ENCODE measurements at places on chromosomes 2 and 18.

DNA sequence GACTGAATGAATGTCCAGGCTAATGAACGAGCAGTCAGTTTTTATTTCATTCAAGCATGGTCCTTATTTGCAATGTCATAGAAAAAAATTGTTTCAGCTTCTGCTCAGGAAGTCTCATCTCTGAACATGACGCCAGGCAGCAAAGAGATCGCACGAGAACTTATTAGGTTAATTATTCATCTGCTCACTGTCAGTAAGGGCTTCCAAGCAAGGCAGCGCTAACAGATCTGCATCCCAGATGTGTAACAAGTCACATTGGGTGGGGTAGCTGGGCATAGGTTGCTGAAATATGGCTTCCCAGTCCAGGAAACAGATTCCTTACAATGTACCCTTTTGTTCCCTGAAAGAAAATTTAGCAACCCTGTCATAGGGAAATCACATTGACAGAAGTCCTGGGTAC, 63.5 kb downstream of the ANKRD44 start:
- no peak for DNase-seq

- no peak for DNase-seq
These were observed 188.1 kb downstream of the LAMA1 start for GRCh38 chr18:6929370-6930102.

- no peak for DNase-seq
These were observed 522.0 kb downstream of the SPAG16 start for GRCh38 chr2:213806125-213806726.

- no peak for DNase-seq
These were observed 33.3 kb downstream of the NDUFA10 start for GRCh38 chr2:239991689-239992314.

- no peak for DNase-seq
These were observed 40.6 kb upstream of the FZD5 start for GRCh38 chr2:207810200-207810788.

GRCh38 chr18:10139783-10140410, 226.1 kb downstream of the VAPA start:
- DNase-seq = no peak

DNA sequence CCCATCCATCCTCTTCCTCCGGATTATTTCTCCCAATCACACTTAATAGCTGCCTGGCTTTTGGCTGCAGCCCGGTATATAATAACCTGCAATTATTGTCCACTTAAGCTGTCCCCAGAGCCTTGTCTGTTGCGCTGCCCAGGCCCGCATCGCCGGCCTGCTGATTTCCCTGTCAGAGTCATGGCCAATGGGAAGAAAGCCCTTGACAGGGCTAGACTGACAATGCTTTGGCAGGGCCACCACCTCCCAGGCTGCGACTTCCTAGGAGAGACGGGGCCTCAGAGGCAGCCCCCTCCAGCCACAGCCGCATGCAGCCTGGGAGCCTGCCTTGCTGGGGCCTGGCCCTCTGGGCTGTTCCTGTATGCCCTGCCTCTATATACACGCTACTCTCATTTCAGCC, 10.0 kb upstream of the CELF4 start:
- no peak for DNase-seq

- no peak for DNase-seq
These were observed 16.9 kb upstream of the VWA3B start for GRCh38 chr2:98070081-98070480.

GRCh38 chr2:113058411-113058994, 495 bp upstream of the IL36RN start:
- no peak for DNase-seq

DNA sequence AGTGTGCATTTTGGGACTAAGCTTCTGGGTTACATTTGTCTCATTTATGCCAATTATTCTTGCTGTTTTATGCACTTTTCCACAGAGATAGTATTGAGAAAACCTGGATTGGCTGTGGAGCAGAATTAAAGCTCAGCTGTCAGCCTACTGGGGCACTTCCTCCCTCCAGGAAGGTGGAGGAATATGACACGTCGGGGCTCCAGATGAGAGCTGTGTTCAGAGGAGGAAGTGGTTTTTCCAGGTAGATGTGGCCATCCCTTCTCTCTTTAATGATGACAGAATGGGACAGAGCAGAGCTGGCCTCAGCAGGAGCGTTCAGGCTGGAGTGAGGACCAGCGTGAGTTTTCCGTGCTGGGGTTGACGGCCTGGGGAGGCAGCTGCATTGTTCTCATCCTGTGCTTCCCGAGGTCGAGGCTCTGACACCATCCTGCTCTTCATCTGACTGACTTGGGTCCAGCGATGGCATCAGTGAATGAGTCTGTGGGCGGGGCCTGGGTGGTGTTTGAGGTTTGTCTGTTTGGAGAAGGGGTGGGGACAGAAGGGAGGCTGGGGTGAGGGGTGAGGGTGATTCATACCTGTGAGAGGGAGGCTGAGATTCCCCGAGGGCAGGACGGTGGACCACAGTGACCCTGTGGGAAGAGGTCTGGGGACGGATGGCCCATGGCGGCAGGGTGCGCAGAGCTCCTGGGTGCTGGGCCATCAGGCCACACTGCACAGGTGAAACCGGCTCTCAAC, 207.0 kb downstream of the LDLRAD4 start:
- no peak for DNase-seq

GRCh38 chr2:239908744-239909143, 116.4 kb downstream of the NDUFA10 start:
- DNase-seq = no peak

GRCh38 chr2:166831930-166832329, 56.4 kb upstream of the XIRP2 start:
- no peak for DNase-seq

GRCh38 chr2:216553093-216553478, 54.4 kb downstream of the RPL37A start:
- DNase-seq = no peak

GRCh38 chr2:73072129-73072395, 550 bp upstream of the SFXN5 start:
- peak; percentile 11 for DNase-seq

DNA sequence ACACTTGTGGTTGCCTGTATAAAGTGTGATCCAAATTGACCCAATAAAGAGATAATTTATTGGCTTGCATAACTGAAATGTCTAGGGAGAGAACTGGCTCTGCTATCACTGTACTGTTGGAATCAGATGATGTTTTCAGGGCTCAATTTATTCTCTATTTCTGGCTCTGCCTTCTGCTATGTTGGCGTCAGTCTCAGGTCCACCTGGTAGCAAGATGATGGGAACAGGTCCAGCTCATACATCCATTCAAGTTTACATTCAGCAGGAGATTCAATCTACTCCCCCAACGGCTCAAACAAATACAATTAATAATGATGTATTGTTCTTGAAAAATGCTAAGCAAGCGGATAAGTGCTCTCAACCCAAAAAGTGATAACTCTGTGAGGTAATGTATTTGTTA, 297.7 kb upstream of the SYT4 start:
- DNase-seq = no peak

DNA sequence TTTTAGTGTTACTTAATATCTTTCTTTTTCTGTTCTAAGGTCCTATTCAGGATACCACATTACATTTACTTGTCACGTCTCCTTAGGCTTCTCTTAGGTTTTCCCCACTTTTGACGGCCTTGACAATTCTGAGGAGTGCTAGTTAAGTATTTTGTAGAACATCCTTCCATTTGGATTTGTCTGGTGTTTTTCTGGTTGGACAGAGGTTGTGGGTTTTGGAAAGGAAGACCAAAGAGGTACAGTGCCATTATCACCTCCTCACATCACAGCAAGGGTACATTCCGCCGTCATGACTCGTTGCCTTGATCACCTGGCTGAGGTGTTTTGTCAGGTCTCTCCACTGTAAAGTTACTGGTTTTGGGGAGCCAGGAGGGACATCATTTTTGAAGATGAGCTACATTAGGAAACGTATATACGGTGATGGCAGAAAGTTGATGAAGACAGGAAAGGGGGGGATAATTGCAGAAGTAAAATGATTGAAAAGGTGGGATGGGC, 88.4 kb upstream of the TMEM247 start:
- no peak for DNase-seq

DNA sequence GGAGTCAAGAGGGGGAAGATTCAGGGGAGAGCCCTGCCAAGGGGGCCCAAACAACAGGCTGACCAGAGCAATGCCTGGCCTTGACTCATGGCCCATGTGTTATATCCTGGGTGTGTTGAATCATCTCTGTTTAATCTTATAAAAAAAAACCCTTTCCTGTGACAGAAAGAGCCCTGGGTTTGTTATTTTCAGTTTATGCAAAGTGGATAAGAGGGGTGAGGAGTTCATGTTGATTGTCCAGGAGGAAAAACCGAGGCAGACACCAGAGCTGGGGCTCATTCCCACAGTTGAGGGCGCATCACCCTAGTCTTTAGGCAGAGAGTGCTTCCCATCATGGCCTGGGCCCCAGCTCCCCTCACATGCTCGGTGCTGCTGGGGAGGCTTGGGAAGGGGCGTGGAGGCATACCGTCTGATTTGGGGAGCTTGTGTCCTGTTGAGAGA, 30.9 kb upstream of the IL37 start:
- DNase-seq = no peak

- DNase-seq = no peak
These were observed 242.4 kb upstream of the SALL3 start for GRCh38 chr18:78737006-78737915.

- DNase-seq = no peak
These were observed 27.6 kb downstream of the MRPL33 start for GRCh38 chr2:27798948-27799645.

- no peak for DNase-seq
These were observed 137.3 kb downstream of the SETBP1 start for GRCh38 chr18:44817831-44818473.

GRCh38 chr2:119267604-119268003, 44.0 kb downstream of the STEAP3 start:
- DNase-seq = no peak

GRCh38 chr2:121173806-121174205, 111.2 kb downstream of the TFCP2L1 start:
- DNase-seq = no peak

- no peak for DNase-seq
These were observed 87.7 kb downstream of the GATA6 start for GRCh38 chr18:22257022-22257543.

- DNase-seq = no peak
These were observed 70.5 kb upstream of the DLX2 start for GRCh38 chr2:172173174-172173706.

DNA sequence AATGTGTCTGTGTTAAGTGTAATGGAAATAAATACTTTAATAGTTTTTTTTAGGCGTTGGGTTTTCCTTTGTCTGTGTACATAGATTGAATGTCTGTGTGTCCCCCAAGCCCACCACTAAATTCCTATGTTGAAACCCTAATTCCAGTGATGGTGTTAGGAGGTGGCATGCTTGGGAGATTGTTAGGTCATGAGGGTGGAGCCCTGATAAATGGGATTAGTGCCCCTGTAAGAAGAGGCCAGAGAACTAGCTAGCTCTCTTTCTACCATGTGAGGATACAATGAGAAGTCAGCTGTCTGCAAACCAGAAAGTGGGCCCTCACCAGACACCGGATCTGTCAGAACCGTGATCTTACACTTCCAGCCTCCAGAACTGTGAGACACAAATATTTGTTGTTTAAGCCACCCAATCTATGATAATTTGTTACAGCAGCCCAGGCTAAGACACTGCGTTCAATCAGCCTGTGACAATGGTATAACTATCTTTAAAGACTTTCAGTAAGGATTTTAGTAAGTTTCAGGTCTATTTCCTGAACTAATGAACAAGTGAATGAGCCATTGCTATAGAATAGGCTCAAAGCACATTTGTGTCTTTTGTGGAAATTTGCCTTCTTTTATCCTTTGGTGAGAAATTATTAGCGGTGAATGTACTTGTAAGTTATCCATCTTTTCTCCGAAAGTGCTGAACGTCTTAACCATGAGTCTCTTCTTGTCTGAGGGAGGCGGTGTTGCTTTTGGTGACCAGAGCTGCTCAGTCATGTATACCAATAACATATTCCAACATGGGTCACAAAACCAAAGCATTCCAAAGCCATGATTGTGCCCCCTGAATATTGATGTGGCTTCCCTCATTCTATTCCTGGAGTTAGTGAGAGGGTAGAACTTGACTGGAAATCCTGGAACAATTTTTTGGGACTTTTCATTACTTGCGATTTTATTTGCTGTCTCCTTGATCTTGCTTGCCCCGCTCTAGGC, 29.6 kb upstream of the IL1R1 start:
- DNase-seq = no peak

DNA sequence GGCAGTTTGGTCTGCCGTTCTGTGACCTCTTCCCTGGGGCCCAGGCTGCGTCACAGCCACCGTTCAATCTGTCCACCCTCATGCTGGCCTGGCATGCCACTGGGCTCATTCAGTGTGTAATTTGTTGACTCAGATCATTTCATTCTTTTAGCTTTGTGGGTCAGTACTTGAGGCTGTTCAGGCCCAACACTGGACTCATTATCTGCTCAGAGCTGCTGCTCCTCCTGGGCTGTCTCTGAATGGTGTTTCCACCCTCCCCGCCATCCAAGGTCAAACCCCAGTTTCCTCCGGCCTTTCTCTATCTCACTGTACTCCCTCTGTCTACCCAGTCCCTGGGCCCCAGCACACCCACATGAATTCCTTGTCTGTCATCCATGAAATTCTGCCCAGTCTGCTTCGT, 152.4 kb upstream of the NCK2 start:
- no peak for DNase-seq

DNA sequence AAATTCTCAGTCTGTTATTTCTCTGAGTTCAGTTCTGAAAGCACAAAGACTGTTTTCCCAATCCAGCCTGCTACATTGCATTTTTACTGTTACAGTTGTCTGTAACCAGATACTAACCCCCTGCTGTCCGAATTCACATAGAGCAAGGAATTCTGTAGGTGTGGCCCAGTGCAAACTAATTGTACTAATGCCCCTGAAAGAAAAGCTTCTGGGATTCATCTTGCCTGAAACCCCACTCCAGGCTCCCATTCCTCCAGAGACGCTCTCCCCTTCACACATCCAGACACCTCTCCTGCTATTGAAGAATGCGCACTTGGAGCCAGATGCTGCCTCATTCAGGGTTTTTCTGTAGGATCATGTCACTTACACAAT, 127.0 kb downstream of the TTC32 start:
- DNase-seq = no peak

DNA sequence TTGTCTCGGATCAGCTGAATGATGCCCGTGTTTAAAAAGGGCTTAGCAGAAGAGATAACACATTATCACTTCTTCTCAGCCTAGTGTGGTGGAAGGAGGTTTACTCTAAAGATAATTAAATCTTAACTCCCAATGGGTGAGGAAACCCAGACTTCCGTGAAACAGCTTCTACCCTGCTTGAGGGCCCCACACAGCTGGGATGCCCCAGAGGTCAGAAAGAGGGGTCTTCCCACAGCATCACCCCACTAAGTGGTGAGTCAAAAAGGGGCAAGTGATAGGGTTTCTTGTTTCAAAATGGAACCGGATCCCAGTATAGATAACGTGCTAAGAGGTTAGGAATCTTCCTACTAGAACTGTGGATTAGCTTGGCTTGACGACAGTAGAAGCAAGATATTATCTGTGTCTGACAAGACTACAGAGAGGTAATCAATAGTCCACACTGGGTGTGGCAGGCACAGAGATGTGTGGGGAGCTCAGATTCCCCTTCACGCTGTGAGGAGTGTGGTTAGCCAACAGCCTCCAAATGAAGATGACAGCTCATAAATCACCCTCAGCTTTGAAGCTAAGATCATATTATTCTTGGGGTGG, 129.6 kb upstream of the COPS8 start:
- DNase-seq = no peak

GRCh38 chr2:127196998-127197397, 23.1 kb downstream of the CYP27C1 start:
- no peak for DNase-seq

GRCh38 chr2:102399499-102400141, 23.3 kb upstream of the IL18RAP start:
- DNase-seq = no peak

GRCh38 chr2:235709124-235709813, 215.4 kb downstream of the AGAP1 start:
- DNase-seq = no peak

All from T-cell (primary cell).